ENCODE measurements at places on chromosomes 5 and 9. TPM values are rescaled to one million over a fixed set of nuclear protein-coding genes. Genes with fewer than 3 reads are reported as not detected.

GRCh38 chr9:112241491-112241890 lies 66.4 kb upstream of the SUSD1 start:
- no peak overlapping the region for H3K27ac ChIP-seq
- no peak for DNase-seq
- H3K27me3 ChIP-seq = no peaks in the 10 kb centered on the region
- no peaks in the 10 kb centered on the region for H3K4me1 ChIP-seq
- no peak overlapping the region for H3K4me3 ChIP-seq

GRCh38 chr5:115657881-115658233 lies 32.0 kb upstream of the TMED7 start:
- no peaks in the 10 kb centered on the region for H3K4me1 ChIP-seq
- no peak overlapping the region for H3K4me3 ChIP-seq
- no peak overlapping the region for H3K27ac ChIP-seq
- no peaks in the 10 kb centered on the region for H3K36me3 ChIP-seq

- H3K4me1 ChIP-seq = no peaks in the 10 kb centered on the region
- no peaks in the 10 kb centered on the region for H3K27me3 ChIP-seq
- no peak overlapping the region for H3K27ac ChIP-seq
- no peak overlapping the region for H3K4me3 ChIP-seq
- no peaks in the 10 kb centered on the region for H3K36me3 ChIP-seq
These were observed 430.4 kb downstream of the CAAP1 start for GRCh38 chr9:26462213-26462612.

- H3K36me3 ChIP-seq = peaks cover 3% of the 10 kb centered on the region
- no peak for DNase-seq
- no peak overlapping the region for H3K4me3 ChIP-seq
- H3K4me1 ChIP-seq = peaks cover 8% of the 10 kb centered on the region
- no peaks in the 10 kb centered on the region for H3K27me3 ChIP-seq
These were observed 9.2 kb downstream of the C9orf85 start for GRCh38 chr9:71920456-71921189.

DNA sequence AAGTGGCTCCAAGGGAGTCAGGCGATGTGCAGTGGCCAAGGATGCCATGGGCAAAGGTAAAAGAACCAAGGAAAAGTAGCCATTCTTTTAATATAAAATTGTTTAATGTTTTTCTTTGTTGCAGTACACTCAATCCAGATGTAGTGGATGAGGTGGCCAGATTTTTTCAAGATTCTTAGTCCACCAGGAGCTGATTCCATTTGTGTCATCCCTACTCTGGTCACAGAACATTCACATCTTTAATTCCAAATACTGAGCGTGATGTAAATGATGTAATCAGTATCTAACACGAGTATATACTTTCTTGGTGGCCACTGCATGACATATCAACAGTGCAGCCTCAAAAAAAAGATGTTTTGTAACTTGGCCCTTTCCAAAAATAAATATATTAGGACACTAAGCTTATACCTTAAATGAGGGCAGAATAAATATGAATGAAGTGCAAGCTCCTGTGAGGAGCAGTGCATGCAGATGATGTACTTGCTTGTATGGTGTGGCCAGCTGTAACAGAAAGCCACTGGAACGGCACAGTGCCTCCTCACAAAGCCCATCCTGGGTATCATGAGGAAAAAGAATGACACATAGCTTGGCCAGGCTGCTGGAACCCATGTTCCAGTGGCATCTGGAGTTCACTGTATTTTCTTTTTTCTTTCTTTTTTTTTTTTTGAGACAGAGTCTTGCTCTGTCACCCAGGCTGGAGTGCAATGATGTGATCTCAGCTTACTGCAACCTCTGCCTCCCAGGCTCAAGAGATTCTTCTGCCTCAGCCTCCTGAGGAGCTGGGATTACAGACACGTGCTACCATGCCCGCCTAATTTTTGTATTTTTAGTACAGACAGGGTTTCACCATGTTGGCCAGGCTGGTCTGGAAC lies 6.5 kb upstream of the SPATA24 start:
- H3K4me3 ChIP-seq = no peak overlapping the region
- no peak for DNase-seq
- H3K4me1 ChIP-seq = peaks cover 25% of the 10 kb centered on the region
- H3K36me3 ChIP-seq = no peaks in the 10 kb centered on the region
- no peak overlapping the region for H3K27ac ChIP-seq

DNA sequence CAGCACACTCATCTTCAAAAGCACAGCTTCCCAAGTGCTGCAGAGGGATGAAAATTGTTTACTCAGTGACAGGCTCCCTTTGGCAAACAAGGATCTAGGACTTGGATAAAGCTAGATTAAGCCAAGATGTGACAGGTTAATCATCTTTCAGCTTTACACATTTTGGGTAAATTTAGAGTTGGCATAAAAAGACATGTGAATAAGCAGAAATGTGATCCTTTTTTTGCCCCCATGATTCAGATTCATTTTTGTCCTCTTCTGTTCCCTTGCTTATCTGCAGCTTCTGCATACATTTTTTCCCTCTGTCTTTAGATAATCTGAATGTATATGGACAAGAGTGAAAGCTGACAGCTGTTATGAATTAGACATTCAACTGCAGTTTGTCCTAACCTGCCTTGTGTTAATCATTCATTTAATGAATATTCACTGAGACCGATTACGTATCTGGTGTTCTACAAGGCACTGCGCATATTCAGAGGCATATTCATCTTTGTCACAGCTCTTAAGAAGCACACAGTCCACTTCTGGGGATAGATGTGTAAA lies 19.6 kb downstream of the ADAMTSL1 start:
- H3K27me3 ChIP-seq = no peaks in the 10 kb centered on the region
- DNase-seq = no peak
- H3K36me3 ChIP-seq = no peaks in the 10 kb centered on the region
- H3K4me3 ChIP-seq = no peak overlapping the region
- no peaks in the 10 kb centered on the region for H3K4me1 ChIP-seq
- H3K27ac ChIP-seq = no peak overlapping the region

DNA sequence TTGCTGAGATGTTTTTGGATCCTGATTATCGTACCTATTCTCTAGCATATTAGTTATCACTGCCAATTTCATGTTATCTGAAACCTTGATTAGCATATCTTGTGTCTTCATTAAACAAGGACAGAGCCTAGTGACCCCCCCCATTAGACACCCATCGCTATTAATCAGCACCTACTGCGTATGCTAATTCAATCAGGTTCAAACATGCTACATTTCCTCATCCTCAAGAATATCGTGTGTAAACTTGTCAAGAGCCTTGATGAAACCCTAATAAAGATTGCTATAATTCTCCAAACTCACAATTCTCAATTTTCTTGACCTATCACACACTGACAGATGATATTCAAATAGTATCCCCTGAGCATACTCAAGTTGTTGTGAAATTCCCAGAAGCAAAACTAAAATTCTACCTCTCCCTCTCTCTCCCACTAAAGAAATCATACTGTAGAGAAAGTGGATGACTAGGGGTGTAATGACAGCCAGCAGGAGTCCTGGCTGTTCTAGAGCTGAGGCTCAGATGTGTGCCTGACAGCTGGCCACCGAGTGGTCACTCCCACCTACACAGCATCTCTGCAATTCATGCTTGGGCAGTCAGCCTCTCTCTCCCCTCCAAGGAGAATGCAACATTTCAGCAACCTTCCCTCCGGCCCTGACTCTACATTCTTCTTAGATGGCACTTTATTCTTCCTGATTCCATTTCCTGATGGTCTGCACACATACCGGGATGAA lies 9.2 kb upstream of the ZNF354A start:
- no peak overlapping the region for H3K27ac ChIP-seq
- no peak for DNase-seq
- no peaks in the 10 kb centered on the region for H3K27me3 ChIP-seq
- no peaks in the 10 kb centered on the region for H3K4me1 ChIP-seq
- H3K36me3 ChIP-seq = no peaks in the 10 kb centered on the region

DNA sequence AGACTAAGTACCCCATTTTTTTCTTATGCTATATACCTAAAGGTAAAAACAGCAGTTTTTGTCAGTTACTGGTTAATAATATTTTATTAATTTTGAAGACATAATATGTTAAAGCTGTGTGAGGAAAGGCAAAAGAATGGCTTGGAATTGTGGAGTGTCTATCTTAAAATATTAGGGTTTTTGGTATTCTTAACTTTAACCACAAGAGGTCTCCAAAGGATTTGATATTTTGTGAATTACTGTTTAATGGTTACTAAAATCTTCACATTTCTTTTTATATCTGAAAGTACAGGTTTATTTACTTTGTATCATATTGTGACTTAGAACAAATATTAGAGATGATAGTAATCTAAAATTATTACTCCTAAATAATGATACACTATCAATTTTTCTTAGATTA lies 32.0 kb upstream of the DHFR start:
- H3K36me3 ChIP-seq = no peaks in the 10 kb centered on the region
- no peaks in the 10 kb centered on the region for H3K4me1 ChIP-seq
- H3K27me3 ChIP-seq = no peaks in the 10 kb centered on the region
- no peak overlapping the region for H3K4me3 ChIP-seq
- DNase-seq = no peak
- H3K27ac ChIP-seq = no peak overlapping the region

GRCh38 chr9:88813638-88814209 lies 177.5 kb upstream of the S1PR3 start:
- no peak for DNase-seq
- H3K27ac ChIP-seq = no peak overlapping the region
- H3K4me3 ChIP-seq = no peak overlapping the region
- no peaks in the 10 kb centered on the region for H3K4me1 ChIP-seq
- no peaks in the 10 kb centered on the region for H3K36me3 ChIP-seq

- H3K27me3 ChIP-seq = no peaks in the 10 kb centered on the region
- H3K27ac ChIP-seq = peak overlapping the region; percentile 98
- no peak for DNase-seq
- H3K4me3 ChIP-seq = no peak overlapping the region
These were observed 28.6 kb downstream of the CSF2 start for GRCh38 chr5:132102101-132102701.

- no peaks in the 10 kb centered on the region for H3K36me3 ChIP-seq
These were observed 68.3 kb downstream of the IL6ST start for GRCh38 chr5:55926476-55926875.

GRCh38 chr5:96967400-96967799 lies 31.5 kb downstream of the LNPEP start:
- H3K27ac ChIP-seq = no peak overlapping the region
- H3K4me1 ChIP-seq = peaks cover 16% of the 10 kb centered on the region
- no peaks in the 10 kb centered on the region for H3K27me3 ChIP-seq

- no peaks in the 10 kb centered on the region for H3K27me3 ChIP-seq
- no peaks in the 10 kb centered on the region for H3K36me3 ChIP-seq
- no peak overlapping the region for H3K27ac ChIP-seq
- no peak overlapping the region for H3K4me3 ChIP-seq
- DNase-seq = no peak
- no peaks in the 10 kb centered on the region for H3K4me1 ChIP-seq
These were observed 103.4 kb upstream of the DMRTA1 start for GRCh38 chr9:22343218-22343611.

DNA sequence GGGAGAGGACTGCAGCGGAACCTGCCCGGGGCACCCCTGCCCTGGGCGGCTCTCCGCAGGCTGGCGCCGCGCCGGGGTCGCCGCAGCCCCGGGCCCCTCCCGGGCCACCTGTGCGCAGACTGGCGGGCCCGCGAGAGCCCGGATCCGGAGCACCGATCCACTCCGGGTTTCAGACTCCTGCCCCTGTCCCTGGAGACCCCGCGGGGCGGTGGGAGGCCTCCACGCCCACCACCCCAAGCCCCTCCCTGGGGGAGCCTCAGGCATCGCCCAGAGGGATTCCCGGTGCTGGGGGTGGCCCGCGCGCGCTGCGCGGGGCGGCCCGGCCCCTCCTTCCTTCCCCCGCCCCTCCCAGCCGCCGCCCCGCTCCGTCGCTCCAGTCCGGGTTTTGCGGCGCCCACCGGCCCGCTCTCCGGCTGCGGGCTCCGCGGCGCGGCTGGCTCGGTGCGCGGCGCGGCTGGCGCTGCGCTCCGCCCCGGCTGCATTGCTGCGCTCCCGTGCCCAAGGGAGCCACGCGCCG lies at the start of gene UNC5A:
TSS of gene UNC5A (plus strand) at position 479 of the 517 bp plus-strand sequence. CDS start 192 bp downstream, outside the sequence.
- H3K27ac ChIP-seq = no peak within 1 kb of the TSS
- H3K27me3 ChIP-seq = peaks cover 4% of the 10 kb centered on the region
- no peaks in the 10 kb centered on the region for H3K4me1 ChIP-seq
- no peaks in the 10 kb centered on the region for H3K36me3 ChIP-seq
- no peak within 1 kb of the TSS for H3K4me3 ChIP-seq
- no peak for DNase-seq

DNA sequence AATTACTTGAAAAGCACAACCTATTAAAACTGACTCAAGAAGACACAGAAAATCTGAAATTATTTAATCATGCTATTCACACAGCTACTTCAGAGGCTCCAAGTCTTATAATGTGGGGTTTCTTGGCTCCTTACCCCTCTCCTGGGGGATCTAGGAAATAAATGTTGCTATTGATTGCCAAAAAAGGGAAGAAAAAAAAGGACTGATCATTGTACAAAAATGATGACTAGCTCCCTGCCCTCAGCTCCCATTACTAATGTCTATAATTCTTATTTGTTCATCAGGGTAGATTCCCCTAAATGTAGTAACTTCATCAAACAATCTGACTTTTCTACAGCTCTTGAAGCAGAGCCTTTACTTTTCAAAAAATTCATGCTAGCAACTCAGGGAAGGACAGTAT lies 3.3 kb upstream of the SMC5 start:
- H3K27me3 ChIP-seq = no peaks in the 10 kb centered on the region
- no peak overlapping the region for H3K4me3 ChIP-seq
- no peaks in the 10 kb centered on the region for H3K36me3 ChIP-seq
- DNase-seq = no peak
- H3K27ac ChIP-seq = no peak overlapping the region
- H3K4me1 ChIP-seq = peaks cover 6% of the 10 kb centered on the region

GRCh38 chr5:139636207-139636792 lies 11.8 kb upstream of the CXXC5 start:
- H3K36me3 ChIP-seq = 0 out of 2 replicates have a peak, but pooled peaks cover 1% of the 10 kb centered on the region
- peak; percentile 97 for DNase-seq
- peak overlapping the region; percentile 27 for H3K4me3 ChIP-seq
- H3K27ac ChIP-seq = peak overlapping the region; percentile 97
- peaks cover 65% of the 10 kb centered on the region for H3K4me1 ChIP-seq

- H3K36me3 ChIP-seq = no peaks in the 10 kb centered on the region
- no peak overlapping the region for H3K27ac ChIP-seq
- no peak for DNase-seq
- no peak overlapping the region for H3K4me3 ChIP-seq
These were observed 60.1 kb downstream of the GTF3C4 start for GRCh38 chr9:132730054-132731033.

CTNNAL1 gene
- polyA plus RNA-seq = 80.0 TPM

NR6A1 gene
- polyA plus RNA-seq = 2.6 TPM

TRIM32 gene
- polyA plus RNA-seq = 23.3 TPM

ADAMTSL2 gene
- not detected for polyA plus RNA-seq

TRIP13 gene
- polyA plus RNA-seq = 64.9 TPM

B4GALT1 gene
- 50.2 TPM for polyA plus RNA-seq

SHROOM1 gene
- 0.82 TPM for polyA plus RNA-seq

IFNA21 gene
- polyA plus RNA-seq = not detected

GDA gene
- not detected for polyA plus RNA-seq

CSF1R gene
- 0.61 TPM for polyA plus RNA-seq

Measured in GM12878 (cell line).